HS-5 (cell line): ENCODE measurements at places on chromosomes 3 and 15.

- DNase-seq: no peak
These were observed 180.3 kb downstream of the ABHD5 start for GRCh38 chr3:43870844-43871626.

GRCh38 chr3:82012775-82013174, 251.3 kb upstream of the GBE1 start:
- DNase-seq: no peak

DNA sequence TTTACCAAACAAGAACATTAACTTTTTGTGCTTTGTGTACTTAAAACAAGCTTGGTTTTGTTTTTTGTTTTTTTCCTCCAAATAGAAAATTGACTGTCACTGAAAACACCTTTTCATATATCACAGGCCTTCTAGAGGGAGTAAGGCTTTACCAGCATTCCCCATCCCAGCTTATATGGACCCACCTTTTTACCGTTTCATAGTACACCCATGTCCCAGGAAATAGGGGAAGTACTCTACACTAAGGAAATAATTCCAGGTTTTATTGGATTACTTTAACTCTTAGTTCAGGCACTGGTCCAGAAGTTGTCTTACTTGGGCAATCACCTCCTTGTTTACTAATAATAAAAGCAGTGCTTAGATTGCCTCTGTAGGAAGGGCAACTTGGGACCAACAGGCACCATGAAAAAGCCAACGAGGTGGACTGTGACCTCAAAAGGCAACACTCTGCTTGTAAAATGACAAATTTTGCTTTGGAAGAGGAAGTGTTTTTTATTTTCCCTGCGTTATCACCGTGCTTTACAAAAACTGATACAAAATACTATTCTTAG, 26.2 kb downstream of the HMG20A start:
- DNase-seq: no peak

DNA sequence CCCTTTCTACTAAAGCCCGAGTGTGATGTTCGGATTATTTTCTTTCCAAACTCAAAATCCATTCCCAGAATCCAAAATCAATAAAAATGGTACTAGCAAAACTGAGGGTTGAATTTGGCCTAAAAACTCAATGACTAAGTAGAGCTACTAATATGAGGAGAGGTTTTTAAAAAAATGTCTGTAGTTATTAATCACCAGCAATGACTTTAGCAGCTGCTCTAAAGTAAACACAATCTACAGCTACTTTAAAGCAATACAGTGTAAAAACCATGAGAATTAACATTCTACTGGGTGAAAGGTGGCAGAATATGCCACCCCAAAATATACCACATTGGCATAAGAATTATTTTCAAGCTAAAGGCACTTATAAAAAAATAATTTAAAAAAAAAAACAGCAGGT, 23.5 kb downstream of the FHIT start:
- DNase-seq: no peak

DNA sequence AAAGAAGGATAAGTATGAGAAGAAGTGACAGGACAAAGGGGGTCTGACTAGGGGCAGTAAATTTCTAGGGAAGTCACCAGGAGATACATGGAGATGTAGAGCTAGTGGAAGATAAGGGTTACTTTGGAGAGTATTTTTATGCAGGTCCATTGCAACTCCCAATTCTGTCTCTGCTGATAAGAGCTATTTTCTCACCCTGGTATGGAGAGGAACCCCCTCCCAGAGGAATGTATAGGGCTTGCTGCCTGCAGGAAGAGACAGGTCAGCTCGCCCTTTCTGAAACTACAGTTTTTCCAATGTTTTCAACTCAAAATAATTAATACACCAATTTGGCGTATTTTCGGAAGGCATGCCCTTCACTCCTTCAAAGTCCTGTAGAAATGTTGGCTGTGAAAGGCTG, 11.4 kb upstream of the CORO2B start:
- DNase-seq: no peak

DNA sequence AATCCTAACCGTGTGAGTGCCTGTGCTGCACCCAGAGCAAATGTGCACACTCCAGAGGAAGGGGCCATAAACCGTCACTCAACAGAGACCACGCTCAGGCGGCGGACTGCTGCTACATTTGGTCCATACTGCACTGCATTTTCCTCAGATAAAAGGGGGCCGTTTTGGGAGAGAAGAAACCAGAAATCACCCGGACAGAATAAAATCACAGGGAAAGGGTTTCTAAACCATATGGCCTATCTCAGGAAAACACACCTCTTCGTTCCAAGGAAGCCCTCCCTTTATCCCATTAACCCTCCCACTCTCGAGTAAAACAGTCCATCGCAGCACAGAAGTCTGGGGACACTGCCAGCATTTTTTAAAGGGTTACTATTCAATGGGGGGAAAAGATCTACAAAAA, 7.6 kb downstream of the IL17RD start:
- DNase-seq: no peak
